Stimulated activated CD4-positive, alpha-beta T cell treated with anti-CD3 and anti-CD28 coated beads, Interleukin-2, amount 100 ng/mL, for 48 hours (primary cell): ENCODE measurements at places on chromosomes 1 and 21.

- DNase-seq: no peak
Observed at GRCh38 chr1:222620566-222620965, 2.7 kb downstream of the MIA3 start.

DNA sequence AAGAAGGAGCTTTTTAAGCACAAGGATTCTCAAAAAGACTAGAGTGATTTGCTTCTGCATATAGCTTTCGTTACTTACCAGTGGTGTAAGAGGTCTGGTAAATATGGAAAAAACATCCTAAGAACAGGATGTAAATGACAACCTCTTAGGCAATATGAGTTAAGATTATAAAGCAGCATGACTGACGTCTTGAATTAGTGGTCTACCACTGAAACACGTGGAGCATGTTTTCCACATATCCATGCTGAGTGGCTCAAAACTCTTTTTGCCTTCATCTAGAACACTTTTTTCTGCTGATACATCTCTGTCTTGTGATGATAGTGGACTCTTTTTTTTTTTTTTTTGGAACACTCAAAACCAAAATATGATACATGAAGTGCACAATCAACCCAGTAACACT is 44.6 kb downstream of the RCAN1 start:
- DNase-seq: no peak

GRCh38 chr21:37508341-37508740 is 141.8 kb downstream of the DYRK1A start:
- DNase-seq: no peak

DNA sequence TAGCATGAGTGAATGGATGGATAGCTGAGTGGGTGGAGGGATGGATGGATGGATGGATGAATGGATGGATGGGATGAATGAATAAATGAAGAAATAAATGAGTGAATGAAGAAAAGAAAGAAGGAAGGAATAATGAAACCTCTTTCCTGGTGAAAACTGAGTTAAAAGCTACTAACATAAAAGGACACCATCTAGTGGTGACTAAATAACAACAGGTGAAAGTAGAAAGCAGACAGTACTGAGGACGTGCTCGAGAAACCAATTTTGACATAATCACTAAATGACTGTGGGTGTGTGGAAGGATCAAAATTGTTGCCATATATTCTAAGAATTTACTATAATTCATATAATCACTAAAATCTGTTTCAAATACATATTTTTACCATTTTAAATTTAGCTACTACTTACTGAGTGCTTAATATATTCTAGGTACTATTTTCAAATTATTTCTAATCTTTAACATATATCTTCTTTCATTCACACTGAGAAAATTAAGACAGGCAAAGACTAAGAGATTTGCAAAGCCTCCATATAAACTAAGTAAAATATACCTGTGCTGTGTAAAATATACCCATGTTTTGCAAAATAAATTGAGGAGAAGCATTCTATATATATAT is 522.9 kb downstream of the LRRIQ3 start:
- no peak for DNase-seq

DNA sequence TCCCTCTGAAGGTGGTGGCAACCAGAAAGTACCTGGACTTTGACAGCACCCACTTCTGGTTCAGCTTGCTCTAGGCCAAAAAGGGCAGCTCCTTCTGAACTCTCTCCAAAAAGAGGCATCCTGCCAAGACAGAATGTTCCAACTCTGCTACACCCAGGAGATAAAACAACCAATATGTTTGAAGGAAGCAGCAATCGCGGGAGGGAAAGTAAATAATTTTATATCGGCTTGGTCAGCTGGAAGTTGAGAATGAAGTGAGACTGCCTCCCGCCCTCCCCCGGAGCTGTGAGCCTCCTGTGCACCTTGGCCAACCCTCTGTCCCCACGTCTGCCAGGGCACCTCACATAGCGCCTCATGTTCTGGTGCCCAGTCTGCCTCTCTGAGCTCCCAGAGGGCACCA is 130.3 kb upstream of the ATP1A1 start:
- no peak for DNase-seq

DNA sequence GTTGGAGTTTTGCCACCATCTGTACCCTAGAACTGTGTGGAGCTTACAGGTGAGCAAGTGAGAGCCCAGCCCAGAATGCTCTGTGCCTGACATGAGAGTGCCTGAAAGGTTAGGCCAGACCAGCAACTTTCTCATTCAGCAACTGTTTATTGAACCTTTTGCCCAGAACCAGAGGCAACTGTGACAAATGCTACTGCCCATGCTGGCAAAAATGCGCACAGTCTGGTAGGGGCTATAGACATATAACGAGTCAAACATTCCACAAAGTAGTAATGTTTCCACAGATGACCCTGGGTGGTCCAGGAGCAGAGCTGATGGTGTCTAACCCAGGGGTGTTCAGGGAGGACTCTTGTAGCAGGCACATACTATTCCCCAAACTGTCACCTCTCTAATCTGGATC is 56.0 kb upstream of the GCLM start:
- no peak for DNase-seq

- no peak for DNase-seq
Observed at GRCh38 chr1:68314151-68314780, 81.9 kb upstream of the WLS start.

- DNase-seq: no peak
Observed at GRCh38 chr21:36415375-36415774, 30.2 kb downstream of the CHAF1B start.

DNA sequence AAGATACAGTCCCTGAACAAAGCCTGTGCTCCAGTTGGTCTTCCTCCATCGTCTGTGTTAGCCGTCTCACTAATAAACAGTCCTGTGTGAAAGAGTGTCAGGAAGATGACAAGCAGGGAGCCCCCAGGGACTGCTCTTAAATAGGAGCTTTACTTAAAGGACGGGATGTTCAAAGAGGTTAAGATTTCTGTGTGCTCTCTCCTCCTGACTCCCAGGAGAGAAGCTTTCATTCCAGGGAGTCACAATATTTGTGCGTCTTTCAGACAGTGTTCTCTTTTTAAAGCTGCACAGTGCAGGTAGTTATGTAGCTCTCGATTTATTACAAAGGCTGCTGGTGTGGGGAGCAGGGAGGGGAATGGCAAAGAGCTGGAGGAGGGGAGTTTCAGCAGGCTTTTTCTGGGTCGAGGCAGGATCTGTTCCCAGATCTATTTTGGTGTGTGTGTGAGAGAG is 43.5 kb downstream of the STYXL2 start:
- DNase-seq: no peak

GRCh38 chr21:42515708-42516502 is 2.3 kb downstream of the SLC37A1 start:
- no peak for DNase-seq

- DNase-seq: no peak
Observed at GRCh38 chr1:119631433-119632102, 16.5 kb downstream of the ZNF697 start.

GRCh38 chr1:115364046-115364779 is 26.2 kb upstream of the NGF start:
- no peak for DNase-seq

DNA sequence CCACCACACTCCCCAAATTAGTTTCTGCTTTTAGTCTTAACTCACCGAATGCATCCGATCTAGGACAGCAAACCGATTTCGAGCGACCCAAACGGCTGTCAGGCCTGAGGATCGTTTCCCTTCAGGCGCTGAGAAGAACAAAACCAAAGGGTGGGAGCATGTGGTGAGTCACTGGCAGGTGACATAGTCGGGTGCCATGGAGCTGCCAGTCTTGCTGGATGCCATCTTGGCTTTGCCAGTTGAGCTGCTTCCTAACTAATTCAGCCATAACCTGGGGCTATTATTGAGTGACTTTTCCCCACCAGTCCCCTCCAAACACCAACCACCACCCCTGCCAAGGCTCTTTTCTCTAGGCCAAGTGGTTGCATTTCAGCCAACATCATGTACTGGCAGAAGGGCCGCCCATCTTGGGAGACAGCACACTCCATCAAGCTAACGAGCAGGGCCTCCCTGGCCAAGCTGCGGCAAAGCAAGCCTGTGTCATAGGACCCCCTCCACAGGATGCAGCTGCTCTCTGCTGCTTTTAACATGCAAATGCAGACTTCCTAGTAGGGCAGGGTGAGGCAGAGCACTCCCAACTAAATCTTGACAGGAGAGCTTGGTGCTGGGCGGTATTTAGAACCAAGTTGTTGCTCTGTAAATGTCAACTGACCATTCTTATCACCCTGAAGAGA is 22.3 kb upstream of the PEX19 start:
- no peak for DNase-seq

- DNase-seq: no peak
Observed at GRCh38 chr21:40881767-40882166, 34.8 kb upstream of the DSCAM start.

- no peak for DNase-seq
Observed at GRCh38 chr1:87505391-87505983, 176.8 kb downstream of the LMO4 start.

DNA sequence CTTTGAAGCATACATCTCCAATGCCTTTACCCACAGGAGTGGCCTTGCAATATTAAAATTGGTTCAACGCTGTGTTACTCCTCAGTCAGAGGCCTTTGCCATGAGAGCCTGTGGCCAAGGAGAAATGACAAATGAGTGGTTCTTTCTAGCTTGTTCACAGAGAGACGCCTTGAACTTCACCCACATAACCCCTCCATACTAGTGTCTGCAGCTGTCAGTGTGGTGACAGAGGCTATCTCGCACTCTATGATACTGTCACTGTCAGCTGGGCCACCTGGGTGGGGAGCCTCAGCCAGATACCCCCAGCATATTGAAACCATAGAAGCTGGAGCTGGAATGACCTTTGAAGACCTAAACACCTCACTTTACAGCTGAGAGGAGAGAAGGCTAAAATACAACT is 57.4 kb upstream of the LBR start:
- no peak for DNase-seq

- DNase-seq: peak; percentile 70
Observed at GRCh38 chr1:155277902-155278688, 832 bp downstream of the HCN3 start.

- no peak for DNase-seq
Observed at GRCh38 chr1:208291923-208292711, 47.9 kb upstream of the PLXNA2 start.

DNA sequence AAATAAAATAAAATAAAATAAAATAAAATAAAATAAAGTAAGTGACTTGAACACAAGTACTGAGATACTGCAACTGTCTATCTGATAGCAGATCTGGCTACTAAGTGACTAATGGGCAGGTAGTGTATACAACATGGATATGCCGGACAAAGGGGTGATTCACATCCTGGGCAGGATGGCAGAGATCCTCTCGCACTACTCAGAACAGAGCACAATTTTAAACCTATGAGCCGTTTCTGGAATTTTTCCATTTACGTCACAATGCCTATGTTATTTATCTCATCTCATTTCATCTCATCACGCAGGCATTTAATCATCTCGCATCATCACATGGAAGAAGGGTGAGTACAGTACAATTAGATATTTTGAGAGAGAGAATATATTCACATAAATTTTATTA is 233.3 kb upstream of the COA6 start:
- DNase-seq: no peak

DNA sequence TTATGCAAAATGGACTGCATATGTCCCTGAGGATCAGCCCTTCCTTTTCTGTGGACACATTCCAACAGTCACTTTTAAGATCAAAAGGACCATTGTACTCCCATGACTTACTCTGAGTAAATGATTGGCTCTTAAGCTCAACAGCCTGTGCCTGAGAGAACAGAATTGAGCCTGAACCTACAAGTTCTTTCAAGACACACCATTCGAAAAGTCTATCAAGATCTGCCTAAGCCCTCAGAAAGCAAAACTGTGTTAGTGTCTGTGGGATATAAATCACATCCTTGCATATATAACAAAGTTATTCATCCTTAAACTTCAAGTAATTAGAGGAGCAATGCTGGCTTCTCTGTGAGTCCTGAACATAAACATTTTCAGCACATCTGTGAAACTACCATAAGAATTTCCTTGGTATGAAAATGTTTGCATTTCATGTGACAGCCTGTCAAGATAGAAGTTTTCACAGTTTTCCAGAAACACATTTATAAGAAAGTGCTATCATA is 41.6 kb downstream of the PCNX2 start:
- DNase-seq: no peak

- DNase-seq: no peak
Observed at GRCh38 chr1:17736625-17737024, 18.5 kb upstream of the ACTL8 start.

DNA sequence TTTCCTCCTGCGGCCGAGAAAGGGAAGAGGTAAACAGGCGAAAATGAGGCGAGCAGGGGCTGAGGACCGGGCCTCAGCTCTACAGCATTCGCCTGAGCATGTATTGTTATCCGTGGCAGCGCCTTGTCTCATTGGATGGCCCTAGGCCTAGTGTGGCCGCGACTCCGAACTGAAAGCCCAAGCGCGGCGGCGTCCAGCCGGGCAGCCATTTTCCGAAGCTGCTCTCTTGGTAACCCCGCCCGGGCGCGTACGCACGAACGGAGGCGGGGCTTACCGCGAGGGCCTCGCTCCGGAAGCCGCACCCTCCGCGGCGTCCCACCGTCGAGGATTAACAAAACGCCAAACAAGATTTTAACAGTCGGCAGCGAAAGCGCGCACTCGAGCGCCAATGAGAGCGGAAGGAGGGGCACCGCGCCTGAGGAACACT is 797 bp upstream of the USP1 start:
- peak; percentile 91 for DNase-seq

DNA sequence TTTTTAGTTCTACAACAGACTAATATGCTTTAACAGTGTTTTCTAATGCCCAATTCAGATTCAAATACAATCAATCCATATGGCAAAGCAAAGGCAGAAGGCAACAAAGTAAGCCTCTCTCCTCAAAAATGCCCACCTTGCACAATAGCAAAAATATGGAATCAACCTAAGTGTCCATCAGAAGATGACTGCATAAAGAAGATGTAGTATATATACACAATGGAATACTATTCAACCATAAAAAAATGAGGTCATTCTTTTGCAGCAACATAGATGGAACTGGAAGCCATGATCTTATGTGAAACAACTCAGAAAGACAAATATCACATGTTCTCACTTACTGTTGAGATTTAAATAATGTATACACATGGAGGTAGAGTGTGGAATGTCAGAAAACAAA is 80.7 kb downstream of the EIF4G3 start:
- DNase-seq: no peak

- no peak for DNase-seq
Observed at GRCh38 chr21:46344219-46344915, 20.4 kb downstream of the PCNT start.

DNA sequence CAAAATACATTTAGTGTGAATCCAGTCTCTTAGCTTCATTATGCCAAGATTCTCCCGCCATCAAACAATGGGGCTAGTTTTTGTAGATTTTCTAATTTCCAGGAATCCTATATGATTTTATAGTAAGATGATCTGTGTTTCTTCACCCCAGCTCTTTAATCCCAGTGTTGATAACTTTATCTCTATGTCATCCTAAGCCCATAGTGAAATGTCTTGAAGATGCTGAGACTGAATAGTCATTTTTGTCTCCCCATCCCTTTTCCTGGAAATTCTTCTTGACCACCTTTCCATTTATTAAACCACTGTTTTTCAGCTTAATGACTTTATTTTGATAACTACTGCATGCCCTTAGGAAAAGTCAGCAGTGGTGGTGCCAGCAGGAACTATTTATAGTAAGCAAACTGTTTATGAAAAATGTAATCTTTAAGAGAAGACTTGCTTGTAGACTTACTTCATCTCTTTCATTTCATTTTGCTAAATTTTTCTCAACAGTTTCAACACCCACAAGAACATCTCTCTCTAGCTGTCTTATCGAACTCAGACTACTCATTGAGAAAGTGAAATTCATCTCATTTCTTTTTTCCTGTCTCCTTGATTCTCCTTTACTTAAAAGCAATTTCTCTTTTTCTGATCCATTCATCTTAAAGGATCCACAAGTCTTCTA is 116.6 kb downstream of the NTMT2 start:
- no peak for DNase-seq
